Type B pancreatic cell (in vitro differentiated cells): ENCODE measurements at places on chromosomes 6 and 20.

DNA sequence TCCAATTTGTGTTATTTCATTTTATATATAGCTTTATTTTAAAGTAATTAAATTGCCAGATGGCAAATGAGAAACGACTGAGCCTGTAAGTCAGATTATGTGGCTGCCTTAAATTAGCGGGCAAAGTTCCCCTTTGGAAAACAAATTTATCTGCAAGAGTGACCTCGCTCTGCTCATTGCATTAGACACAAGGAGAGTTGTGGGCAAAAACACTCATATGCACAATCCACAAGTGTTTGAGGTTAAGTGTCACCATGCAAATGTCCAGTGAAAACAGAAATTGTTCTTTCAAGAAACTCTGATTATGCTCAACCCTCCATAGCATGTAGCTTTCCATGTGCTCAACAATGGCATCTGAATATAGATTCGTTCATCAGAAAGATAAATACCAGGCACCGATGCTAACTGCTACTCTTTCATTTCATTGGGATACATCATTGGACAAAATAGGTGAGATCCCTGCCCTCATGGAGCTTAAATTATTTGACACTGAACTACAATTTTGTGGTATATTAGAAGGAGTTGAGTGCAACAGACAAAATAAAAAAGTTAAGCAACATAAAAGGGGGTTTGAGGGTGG lies 1.7 kb upstream of the NHSL1 start:
- DNase-seq: no peak

DNA sequence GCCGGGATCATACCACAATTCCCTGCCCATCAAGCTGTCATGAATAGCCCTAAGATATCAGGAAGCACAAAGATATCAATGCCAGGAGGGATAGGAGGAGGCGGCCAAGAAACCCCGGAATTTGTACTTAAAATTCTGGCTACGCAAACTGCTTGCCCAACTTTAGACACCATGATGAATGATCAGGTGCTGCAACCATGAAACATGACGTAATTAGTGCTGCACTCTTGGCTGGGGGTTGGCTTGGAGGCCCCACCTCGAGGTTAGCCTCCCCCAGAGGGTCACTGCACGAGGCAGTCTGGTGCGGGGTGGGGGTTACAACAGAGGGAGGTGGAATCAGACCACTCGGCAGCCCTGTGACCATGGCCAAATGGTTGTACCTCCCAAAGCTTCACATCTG lies 8.9 kb downstream of the SIRPA start:
- DNase-seq: no peak

DNA sequence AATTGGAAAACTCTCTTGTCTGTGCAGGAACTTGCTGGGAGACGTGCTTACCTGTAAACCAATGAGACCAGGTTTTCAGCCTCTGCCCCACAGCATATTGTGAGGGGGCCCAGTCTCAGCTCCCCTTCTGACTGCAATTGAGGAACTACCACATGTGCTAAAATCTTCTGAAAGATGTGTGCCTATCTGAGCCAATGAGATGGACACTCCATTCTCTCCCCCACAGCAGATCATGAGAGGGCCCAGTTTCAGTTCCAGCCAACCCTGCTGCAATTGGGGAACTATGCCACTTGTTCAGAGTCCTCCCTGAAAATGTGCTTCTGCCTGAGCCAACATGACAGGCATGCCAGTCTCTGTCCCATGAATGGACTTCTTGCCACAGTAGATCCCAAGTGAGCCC lies 20.9 kb upstream of the PI3 start:
- DNase-seq: no peak

GRCh38 chr20:15613530-15613929 lies 959.7 kb downstream of the KIF16B start:
- no peak for DNase-seq

GRCh38 chr6:3850451-3851203 lies 1.5 kb downstream of the FAM50B start:
- no peak for DNase-seq

- no peak for DNase-seq
Observed at GRCh38 chr20:24493661-24494459, 24.4 kb downstream of the SYNDIG1 start.

DNA sequence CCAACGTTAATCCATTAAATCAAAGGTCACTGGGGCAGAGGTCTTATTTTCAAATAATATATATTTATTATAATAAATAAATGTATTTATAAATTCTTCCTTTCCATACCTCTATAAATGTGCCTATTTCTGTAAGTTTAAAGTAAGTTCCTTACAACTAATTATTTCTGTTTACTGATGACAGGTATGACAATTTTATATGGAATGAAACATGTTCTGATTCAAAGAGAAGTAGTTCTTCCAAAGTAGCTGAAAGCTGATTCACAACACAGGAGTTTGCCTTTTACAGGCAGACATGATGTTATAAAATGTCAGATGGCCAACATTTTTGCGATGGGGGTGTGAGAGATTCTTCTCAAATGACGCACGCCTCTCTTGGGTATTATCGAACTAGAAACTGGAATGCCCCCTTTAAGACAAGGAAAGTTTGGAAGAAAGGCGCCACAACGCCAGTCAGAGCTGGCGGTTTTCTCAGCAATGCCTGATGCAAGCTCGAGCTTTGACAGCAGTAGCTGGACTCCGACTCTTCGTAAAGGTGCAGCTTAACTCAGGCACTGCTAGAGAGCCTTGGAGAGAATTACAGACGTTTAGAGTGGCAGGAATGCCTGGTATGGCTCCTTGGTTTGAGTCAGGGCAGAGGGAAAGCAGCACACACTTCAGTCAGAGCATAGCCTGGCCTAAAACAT lies 92.1 kb downstream of the FOXC1 start:
- DNase-seq: no peak

DNA sequence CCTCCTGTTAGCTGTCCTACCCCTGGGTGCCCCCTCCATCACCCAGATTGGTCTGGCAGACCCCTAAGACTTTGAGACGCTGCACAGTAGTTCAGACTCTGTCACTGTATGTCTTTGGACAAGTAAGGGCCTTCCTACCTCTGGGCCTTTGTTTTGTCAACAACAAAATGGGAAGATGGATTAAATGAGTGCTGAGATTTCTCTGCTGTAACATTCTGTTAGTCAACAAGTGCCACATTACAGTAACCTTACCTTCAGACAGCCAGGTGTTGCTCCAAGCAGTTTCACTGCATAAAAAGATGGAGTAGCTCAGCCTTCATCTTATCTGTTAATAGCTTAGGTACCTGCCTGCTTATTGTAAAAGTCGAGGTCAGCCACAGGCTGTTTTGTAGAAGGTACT lies 16.0 kb downstream of the CHMP4B start:
- no peak for DNase-seq
